Ureter (tissue), 1 donor: ENCODE measurements at places on chromosomes 4 and X.

- no peak for DNase-seq
These were observed 21.7 kb upstream of the AASDH start for GRCh38 chr4:56408978-56409377.

- DNase-seq = no peak
These were observed 11.3 kb downstream of the SLC38A5 start for GRCh38 chrX:48458711-48459110.

DNA sequence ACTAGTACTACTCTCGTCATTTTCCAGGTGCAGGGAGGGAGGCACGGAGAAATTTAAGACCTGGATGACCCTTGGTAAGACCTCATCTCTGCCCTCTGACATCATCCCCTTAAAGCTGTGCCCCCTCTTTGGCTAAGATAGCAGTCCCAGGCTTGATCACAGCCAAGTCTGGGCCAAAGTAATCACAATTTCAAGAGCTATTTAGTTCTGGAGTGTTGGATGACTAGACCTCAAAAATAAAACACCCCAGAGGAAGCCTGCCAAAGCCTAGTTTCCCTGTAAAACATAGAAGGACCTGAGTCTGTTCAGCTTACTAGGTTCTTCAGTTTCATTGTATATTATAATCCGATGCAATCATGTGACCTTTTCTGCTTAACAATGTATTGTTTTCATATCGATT is 144.6 kb upstream of the ARHGEF9 start:
- no peak for DNase-seq

DNA sequence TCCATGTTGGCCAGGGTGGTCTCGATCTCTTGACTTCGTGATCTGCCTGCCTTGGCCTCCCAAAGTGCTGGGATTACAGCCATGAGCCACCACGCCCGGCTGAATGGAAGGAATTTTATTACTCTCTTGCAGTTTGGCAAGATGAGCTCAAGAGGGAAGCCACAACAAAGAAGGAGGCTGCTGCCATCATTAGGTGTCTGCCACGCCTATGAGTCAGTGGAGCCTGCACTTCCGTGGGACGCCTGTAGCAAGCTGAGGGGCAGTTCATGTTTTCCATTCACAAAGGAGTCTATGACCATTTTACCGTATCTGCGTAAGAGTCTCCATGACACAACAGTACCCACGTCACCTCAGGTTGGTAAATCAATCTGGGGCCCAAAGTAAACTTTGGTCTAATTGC is 51.2 kb upstream of the CHRNA9 start:
- no peak for DNase-seq

DNA sequence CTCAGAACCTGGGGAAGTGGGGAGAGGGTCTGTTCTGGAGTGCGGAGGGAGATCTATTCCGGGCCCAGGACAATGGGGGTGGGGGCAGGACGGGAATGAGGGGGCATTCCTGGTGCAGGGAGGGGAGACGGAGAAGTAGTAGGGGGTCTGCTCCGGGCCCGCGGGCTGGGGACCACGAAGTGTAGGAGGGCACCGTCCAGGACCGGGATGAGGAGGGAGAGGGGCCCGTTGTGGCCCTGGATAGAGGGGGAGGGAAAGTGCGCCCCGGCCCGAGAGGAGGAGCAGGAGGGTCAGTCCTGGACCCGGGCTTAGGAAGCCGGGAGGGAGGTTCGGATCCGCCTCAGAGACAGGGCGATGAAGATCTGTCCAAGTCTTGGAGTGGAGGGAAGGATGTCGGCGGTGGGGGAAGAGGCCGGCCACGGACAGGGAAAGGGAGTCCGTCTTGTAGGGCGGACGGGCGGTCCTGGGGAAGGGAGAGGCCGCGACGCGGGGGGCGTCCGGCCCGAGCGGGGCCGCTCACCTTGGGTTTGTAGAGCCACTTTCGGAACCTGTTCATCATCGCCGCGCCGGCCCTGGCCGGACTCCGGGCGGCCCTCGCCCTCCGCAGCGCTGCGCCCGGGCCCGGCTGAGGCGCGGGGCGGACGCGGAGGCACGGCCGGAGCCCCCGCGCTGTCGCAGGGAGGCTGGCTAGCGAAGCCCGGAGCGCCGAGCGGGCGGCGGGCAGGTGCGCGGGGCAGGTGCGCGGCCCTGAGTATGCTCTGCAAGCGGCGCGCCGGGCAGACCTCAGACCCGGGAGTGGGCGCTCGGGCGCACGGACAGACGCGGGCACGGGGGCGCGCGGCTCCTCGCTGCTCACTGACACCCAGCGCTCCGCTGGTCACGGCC is at the start of gene ZFYVE28:
Gene ZFYVE28 (minus strand): TSS at position 881 of the 885 bp plus-strand sequence. CDS start 322 bp downstream, at position 559.
- DNase-seq = no peak
